ENCODE measurements at places on chromosomes 13 and 19.

- no peak for DNase-seq
Measured at GRCh38 chr13:60268203-60268555, 104.5 kb upstream of the DIAPH3 start.

DNA sequence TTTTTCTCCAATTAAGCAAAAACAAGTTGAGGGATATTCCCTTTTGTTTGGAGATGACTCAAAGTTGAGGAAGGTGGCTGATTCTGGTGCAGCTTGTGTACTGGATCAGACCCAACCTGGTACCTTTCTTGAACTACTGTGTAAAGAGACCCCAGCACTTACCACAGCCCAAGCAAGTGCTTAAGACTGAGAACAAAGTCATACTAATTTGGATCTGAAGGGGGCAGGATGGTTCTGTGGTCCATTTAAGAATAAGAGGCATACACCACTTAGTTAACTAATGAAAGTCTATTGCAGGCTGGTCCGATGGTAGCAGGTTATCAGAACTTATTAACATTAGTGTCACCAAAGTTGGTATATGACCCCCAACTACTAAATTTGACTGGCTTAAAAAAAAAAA, 6.3 kb downstream of the THSD1 start:
- DNase-seq, result no peak

- no peak for DNase-seq
Measured at GRCh38 chr13:112785483-112785856, 95.6 kb downstream of the ATP11A start.

GRCh38 chr19:58356766-58357480, 3.6 kb upstream of the A1BG start:
- no peak for DNase-seq

GRCh38 chr19:15087182-15087581, 5.2 kb downstream of the OR1I1 start:
- no peak for DNase-seq

DNA sequence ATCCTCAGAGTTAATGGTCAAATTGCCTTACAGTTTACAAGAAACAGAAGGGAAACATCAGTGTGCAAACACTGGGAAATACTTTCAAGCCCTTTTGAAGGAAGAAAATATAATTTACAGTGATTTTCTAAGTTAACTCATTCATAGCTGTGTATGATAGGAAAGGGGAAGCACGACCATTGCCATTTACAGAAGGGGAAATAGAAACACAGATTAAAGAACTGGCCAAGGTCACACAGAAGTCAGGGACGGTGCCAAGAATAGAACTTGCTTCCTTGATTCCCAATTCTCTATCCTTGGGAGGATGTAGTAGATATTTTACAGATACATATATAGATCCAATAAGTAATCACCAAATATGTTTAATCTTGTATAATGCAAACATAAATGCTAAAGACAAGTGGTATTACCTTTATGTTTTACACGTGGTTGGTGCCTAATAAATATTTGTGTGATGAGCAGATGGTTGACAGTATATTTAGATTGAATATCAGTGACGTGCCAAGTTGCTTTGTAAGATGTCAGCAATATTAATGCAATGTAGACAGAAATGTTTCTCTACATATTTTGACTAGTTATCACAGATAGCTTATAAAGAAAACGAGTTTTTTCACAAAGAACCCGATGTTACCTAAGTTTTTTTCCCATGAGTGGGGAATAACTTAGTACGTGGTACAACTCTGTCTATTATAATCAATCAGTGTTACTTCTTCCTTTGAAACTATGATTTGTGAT, 73.1 kb downstream of the FLT1 start:
- DNase-seq, result no peak

GRCh38 chr19:45152504-45153338, 8.1 kb downstream of the NKPD1 start:
- DNase-seq, result no peak

DNA sequence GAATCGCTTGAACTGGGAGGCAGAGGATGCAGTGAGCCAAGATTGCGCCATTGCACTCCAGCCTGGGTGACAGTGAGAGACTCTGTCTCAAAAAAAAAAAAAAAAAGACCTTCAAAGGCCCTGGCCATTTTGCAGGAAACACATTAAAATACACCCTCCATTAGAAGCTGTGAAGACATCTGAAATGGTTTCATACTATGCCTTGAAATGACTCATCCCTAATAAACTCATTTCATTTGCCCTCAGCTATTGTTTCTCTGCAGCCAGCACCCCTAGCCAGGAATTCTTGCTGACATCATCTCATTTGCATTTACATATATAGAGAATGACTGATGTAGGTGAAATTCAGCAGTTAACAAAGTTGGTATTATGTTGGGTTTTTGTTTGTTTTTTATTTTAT, 8.7 kb downstream of the EML2 start:
- DNase-seq, result no peak

GRCh38 chr13:107865643-107866031, 349.7 kb downstream of the LIG4 start:
- DNase-seq, result no peak

DNA sequence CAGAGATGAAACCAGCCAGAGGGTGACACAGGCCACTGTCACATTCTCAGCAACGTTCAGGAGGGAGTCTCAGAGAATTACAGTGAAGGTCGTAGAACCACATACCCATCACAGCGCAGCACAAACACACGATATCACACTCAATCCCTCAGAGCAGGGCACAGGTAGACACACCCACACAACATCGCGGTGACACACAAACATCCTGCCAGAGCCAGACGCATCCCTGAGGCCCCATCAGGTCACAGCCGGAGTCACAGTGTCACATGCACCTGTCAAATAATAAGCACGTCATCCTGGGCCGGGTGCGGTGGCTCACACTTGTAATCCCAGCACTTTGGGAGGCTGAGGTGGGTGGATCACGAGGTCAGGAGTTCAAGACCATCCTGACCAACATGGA, 17.5 kb downstream of the ELAVL3 start:
- DNase-seq, result no peak

- DNase-seq, result no peak
Measured at GRCh38 chr13:31102905-31103304, 58.8 kb downstream of the HSPH1 start.

DNA sequence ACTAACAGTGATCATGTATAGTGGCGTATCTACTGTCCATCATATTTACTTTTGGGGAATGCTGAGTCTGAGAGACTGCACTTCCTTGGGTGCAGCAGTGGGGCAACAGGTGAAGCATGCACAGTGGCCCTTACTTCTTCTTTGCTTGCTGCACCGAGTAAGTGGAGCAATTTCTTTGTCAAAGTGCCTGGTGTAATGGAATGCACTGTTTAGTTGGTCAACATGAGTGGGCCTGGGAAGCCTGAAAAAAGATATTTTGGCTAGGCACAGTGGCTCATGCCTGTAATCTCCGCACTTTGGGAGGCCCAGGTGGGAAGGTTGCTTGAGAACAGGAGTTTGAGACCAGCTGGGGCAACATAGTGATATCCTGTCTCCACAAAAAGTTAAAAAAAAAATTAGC, 94.9 kb downstream of the OLFM4 start:
- DNase-seq, result no peak

GRCh38 chr13:73081256-73081915, 22.6 kb downstream of the KLF5 start:
- no peak for DNase-seq

DNA sequence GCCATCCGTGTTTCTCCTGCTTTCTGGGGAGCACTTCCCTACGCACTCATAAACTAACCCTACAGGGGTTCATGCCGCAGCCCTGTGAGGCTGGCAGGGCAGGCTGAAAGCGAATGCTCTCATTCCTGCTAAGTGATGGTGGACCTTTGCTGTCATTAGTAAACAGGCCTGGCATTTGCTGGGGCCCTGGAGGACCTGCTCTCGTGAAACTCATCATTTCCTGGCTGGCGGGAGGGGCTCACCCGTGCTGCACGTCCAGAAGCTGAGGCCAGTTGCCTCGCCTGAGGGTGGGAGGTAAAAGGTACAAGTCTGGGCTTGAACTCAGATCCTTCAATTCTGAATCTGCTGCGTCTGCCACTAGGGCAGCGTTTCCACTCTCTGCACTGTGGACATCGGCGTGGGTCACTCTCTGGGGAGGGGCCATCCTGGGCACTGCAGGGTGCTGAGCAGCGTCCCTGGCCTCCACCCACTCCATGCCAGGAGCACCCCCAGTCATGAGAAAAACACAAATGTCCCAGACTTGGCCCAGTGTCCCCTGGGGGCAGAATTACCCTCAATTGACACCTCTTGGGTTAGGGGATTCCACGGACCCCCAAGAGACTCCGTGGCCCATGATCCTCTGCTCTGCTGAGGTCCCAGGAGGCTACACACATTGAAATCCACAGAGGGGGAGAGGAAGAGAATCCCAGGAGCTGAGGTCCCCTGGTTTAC, 7.0 kb downstream of the MOB3A start:
- no peak for DNase-seq

DNA sequence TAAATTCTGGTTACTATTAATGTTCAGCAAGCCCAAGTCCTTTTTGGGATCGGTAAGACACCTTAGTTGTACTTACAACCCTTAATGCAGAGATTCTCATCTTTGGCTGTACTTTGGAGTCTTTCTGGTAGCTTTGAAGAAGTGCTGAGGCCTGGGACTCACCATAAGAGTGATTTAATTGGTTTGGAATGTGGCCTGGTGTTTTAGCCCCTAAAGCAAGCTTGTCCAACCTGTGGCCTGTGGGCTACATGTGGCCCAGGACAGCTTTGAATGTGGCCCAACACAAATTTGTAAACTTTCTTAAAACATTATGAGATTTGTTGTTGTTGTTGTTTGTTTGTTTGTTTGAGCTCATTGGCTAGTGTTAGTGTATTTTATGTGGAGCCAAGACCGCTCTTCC, 215.3 kb downstream of the ZIC5 start:
- DNase-seq, result no peak

- DNase-seq, result no peak
Measured at GRCh38 chr19:14333101-14333871, 48.0 kb upstream of the ADGRE5 start.
